ENCODE measurements at places on chromosomes 1 and 21.

GRCh38 chr1:109931911-109932636, 21.4 kb downstream of the CSF1 start:
- DNase-seq, result no peak

DNA sequence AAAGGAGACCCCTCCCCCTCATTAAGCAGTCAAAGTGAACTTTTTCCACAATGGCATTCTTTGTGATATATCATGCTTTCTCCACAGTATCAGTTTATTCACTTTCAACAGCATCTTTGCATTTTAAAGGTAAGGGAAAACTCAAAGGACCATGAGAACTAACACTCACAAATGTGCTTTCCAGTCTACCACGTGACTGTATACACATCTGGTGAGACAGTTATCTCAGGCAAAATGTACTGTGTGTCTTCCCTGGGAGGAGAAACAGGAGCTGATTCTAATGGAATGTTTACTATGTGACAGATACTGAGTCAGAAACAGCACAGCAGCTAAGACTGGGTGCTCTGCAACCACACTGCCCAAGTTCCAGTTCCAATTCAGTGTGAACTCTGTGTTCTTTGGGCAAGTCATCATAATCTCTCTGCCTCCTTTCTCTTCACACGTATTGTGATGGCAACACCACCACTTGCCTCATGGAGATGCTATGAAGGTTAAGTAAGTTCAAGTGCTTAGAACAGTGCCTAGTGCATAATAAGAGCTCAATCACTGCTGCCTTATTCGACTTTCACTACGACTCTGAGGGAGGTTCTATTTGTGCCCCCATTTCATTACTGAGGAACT, 79.0 kb downstream of the SLC45A1 start:
- no peak for DNase-seq

- DNase-seq, result no peak
These were observed 156.7 kb downstream of the BRINP3 start for GRCh38 chr1:190320952-190321351.

DNA sequence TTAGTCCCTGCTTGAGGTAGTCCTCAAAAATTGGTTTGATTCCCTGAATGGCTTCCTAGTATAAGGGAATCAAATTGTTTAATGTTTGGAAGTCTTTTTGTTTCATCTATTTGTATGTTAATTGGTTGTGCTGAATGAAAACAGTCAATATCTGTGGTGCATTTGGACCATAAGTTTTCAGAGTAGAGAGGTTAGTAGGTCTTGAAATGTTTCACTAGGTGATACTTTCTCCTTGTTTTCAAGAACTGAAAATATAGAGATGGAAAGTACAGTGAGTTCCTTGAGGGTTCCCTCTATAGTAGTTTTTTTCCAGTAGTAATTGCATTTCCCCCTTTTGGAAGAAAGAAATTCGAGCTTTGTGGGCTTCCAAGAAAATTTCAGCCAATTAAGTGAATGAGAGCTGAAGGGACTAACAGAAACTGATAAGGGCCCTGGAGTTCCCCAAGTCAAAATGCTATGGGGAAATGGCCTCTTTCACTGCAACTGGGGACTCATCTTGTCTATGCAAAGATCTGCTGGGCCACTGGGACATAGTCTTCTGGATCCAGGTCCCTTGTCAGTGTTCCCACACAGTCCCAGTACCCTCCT, 18.6 kb upstream of the CEP350 start:
- DNase-seq, result no peak

- no peak for DNase-seq
These were observed 82.0 kb downstream of the UCHL5 start for GRCh38 chr1:192977089-192977706.

GRCh38 chr1:23657659-23658275, 33.8 kb upstream of the RPL11 start:
- DNase-seq, result no peak

DNA sequence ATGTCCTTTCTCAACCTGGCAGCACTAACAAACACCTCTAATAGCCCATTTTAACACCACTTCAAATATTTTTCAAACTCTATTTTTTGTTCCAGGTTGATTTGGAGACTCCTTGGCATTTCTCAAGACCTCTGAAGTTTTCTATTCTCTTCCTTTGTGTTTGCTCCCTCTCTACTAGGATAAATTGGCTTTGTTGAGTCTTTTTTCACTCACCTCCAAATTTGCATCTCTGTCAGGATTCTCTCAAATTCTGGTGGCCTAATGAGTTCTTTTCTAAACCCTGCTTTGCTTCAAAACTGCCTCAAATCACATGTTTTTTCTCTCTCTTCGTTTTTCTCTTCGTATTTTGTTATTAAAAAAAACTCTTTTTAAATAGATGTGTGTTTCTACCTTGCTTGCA, 582.2 kb upstream of the ADGRL4 start:
- DNase-seq, result no peak

GRCh38 chr1:239816081-239816782, 275.5 kb upstream of the FMN2 start:
- no peak for DNase-seq

DNA sequence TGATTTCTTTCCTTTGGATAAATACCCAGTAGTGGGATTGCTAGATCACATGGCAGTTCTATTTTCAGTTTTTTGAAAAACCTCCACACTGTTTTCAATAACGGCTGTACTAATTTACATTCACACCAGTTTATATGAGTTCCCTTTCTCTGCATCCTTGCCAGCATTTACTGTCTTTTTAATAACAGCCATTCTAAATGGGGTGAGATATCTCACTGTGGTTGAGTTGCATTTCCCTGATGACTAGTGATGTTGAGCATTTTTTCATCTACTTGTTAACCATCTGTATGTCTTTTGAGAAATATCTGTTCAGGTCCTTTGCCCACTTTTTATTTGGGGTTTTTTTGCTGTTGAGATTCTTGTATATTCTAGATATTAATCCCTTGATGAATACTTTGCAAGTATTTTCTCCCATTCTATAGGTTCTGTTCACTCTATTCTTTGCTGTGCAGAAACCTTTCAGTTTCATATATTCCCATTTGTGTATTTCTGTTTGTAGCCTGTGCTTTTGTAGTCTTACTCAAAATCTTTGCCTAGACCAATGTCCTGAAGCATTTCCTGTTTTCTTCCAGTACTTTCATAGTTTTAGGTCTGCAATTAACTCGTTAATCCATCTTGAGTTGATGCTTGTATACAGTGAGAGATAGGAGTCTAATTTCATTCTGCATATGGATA, 7.3 kb downstream of the HENMT1 start:
- DNase-seq, result no peak
